ENCODE measurements at places on chromosomes 16 and 17.
A peak's percentile ranks its signal among the peaks of the same experiment; 100 is the strongest.

DNA sequence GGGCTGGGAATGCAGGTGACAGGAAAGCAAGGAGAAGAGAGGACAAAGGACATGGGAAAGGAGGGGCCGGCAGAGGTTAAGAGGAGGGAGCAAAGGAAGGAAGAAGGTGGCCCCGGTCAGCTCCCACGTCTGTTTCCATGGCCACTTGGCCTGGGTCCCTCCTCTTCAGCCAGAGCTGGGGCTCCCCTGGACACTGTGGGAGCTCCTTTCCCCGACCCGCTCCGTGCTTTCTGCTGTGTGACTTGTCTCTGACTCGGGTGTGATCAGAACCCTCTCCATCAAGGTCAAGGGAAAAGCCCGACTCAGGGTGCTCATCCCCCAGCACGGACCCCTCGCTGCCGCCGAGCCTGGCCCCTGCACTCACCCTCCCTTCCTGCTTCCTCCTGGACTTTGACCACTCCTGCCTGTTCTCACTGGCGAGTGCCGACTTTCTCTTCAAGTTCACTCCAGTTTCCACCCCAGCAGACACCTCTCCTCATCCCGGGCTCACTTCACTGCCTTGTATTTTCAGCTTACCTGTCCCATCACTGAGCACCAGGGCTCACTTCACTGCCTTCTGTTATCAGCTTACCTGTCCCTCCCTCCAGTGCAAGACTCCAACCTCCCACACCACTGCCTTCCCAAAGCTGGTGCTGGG is 61.2 kb downstream of the MEAK7 start:
- no peak for DNase-seq

DNA sequence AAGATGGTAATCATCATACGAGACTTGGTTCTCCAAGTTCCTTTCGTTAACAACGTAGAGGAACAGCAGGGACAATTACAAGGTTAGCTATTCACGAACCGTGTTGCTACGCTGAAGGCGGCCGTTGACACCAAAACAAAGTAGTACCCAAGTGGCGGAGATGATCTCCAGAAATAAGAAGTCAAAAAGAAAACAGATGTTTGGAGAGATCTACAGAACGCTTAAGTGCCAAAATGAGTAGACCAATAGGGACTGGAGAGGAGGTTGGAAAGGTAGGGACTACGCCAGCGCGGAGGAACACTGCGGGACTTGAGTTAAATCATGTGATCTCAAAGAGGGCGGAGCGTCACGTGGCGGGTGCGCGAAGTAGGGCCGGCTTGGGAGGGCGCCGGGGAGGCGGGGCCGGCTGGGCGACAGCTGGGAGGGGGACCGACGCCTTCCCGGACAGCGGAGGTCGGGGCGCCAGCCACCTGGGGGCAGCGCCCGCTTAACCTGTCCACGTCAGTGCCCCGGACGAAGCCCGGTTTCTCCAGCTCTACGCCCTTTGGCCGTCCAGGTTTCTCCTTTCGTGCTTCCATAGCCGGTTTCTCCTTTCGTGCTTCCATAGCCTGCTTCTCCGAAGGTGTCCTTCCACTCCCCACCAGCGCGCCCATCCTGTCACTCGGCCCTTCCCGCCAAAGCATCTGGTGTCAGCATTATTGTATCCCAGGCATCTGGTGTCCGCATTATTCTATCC is 636 bp upstream of the GABARAP start:
- DNase-seq = peak; percentile 81

DNA sequence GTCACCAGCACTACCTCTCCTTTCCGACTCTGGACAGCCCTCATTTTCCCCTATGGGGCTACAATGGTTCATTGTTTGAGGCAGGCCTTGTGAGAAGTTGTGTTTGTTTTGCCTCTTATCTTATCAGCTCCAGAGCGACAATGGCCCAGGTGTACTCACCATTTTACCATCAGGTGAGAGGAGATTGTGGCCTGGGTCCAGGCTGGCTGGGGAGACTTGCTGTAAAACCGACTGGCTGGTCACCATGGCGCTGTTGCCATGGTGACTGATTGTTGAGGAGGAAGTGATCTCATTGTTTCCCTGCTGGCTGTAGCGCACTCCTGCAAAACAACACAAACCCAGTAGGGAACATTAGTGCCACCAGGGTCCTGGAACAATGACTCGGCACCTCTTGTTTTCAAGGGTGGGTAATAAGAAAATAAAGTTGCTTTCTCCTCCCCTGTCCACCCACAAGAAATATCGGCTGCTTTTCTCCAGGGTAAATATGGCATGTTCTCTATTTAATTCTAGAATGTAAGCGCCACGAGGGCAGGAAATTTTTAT is 34.4 kb downstream of the HNF1B start:
- peak; percentile 31 for DNase-seq

- no peak for DNase-seq
Measured at GRCh38 chr16:55655897-55656681, at the start of gene SLC6A2. Gene SLC6A2, plus strand, starts transcription at chr16:55655988. Its CDS starts 707 bp downstream, at chr16:55656695.

- DNase-seq = no peak
Measured at GRCh38 chr16:49821614-49822282, 34.2 kb downstream of the ZNF423 start.

- DNase-seq = no peak
Measured at GRCh38 chr17:82274134-82275020, 877 bp upstream of the CSNK1D start.

All from NCI-H1436 treated with DMSO at 0.1 percent for 48 hours (cell line).